ENCODE measurements at places on chromosomes 5 and 9.

DNA sequence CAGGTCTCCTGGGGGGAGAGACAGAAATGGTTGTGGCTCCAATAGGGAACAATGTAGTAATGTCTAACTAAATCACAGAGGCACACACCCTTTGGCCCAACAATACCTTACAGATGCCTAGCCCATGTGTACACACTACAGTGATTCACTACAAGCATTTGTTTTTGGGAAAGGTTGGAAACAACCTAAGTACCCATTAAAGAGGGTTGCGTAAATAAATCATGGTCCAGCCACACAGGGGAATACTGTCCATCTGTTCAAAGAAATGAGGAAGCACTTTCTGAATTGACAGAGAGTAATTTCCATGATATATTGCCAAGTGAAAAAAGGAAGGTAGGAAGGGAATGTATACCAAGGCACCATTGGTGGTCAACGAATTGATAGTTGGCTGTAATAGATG, 22.0 kb upstream of the GTF3C5 start:
- no peak for DNase-seq

- peak; percentile 24 for DNase-seq
These were observed 123.4 kb downstream of the TMEM161B start for GRCh38 chr5:88145221-88145610.

GRCh38 chr5:1787472-1788047, 12.1 kb downstream of the MRPL36 start:
- DNase-seq = no peak

GRCh38 chr9:16551692-16552091, 318.8 kb downstream of the BNC2 start:
- no peak for DNase-seq

DNA sequence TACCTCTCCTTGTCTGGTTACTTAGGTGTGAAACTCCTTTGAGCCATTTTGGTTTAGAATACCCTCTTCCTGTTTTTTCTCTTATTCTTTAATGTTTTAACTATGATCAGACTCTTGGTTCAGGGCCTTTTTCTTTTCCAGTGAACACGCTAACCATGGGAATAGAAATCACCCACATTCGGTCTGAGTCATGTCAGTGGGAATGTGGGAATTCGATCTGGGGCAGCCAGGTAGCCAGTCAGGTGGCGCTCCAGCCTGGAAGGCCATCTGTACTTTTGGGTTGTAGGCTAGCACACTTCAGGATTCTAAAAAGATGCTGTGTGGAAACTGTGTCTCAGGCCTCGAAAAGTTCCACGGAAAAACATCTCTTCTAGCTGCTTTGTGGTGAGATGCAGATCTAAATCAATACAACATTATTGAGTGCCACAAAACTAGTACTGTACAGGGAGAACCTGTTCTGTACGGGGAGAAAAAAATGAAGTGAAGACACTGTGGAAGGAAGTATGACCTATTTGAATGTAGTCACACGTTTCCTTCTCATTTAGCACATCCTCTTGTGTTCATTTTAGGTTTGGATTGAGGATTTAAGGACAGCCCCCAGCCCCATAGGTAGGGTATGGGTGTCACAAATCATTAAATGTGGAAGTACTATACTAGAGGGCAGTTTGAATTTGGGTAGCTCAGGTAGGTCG, 36.4 kb downstream of the SNX30 start:
- DNase-seq = no peak

GRCh38 chr5:94870511-94871183, 252.2 kb downstream of the SLF1 start:
- DNase-seq = no peak

GRCh38 chr9:129932303-129933151, 97.3 kb downstream of the USP20 start:
- DNase-seq = no peak

DNA sequence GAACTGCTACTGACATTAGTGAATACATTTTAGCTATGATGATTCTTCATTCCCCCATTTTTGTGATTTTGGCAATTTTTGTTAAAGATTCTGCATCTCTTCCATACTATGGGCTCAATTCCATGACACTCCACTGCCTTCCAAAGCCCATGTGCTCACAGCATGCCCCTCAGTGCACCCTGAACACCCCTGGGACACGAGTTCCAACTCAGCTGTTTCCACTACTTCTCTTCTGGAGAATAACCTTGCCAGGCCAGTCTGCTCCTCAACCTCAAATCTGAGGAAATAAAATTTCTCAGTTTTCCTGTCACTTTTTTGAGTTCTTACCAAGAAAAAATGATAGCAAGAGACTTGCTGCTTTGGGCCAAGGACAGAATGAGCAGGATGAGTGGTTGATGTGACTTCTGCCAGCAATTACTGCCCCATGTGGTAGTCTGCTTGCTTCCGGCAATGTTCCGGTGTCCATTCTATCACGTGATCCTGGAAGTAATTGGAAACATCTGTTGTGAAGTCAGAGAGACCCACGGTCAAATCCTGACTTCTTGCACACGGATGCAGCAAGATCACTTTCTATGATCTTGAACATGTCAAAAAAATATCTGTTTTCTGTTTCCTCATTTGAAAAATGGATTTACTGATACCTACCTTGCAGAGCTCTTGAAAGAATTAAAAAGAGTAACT, 58.3 kb downstream of the EGFLAM start:
- DNase-seq = no peak
